C1 segment of cervical spinal cord (tissue), 14 donors: ENCODE measurements at places on chromosomes 2 and 18.

- peak; percentile 54 for DNase-seq
Measured at GRCh38 chr2:95025406-95026319, at the start of gene MAL. Gene MAL (plus strand): TSS chr2:95025708. CDS start chr2:95025793, 85 bp downstream.

DNA sequence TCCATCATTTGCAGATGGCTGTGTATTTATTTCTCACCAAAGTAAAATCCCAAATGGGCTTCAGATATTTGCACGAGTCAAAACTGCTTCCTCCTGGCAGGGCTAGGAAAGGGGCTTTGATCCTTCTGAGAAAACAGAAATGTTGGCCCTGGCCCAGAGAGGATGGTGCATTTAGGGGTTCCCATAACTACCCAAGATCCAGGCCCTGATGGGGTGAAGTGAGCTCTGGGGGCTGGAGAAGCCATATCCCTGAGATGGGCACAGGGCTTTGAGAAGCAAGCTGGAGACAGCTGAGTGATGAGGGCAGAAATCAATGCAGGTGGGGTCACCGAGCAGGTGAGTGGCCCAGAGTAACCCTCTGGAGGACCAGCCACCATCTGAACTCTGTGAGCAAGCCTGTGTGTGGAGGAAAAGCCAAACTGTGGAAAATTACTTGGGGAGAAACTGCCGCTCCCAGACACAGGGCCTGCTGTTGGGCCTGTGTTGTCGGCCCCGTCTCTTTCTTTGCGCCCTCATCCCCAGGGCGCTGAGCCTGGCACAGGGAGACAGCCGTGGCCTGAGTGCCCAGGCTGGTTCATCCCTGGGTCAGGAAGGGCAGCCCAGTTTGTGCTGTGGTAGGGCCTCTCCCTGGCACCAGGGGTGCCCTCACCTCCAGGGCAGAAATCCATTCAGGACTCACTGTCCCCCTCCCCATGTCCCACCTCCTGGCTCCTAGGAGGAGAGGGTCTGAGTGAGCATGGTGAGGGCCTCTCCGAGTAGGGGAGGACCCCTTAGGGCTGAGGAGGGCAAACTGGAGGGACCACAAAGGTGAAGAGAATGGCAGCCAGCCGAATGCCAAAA lies 167.8 kb upstream of the HAAO start:
- no peak for DNase-seq

DNA sequence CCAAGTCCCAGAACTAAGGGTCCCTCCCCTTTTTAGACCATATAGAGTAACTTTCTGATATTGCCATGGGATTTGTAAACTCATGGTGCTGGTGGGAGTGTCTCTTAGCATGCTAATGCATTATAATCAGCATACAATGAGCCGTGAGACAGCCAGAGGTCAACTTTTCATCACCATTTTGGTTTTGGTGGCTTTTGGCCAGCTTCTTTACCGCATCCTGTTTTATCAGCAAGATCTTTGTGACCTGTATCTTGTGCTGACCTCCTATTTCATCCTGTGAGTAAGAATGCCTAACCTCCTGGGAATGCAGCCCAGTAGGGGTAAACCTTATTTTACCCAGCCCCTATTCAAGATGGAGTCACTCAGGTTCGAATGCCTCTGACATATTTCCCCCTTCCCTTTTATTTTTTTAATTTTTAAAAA lies 148.2 kb downstream of the PHLPP1 start:
- DNase-seq: no peak

DNA sequence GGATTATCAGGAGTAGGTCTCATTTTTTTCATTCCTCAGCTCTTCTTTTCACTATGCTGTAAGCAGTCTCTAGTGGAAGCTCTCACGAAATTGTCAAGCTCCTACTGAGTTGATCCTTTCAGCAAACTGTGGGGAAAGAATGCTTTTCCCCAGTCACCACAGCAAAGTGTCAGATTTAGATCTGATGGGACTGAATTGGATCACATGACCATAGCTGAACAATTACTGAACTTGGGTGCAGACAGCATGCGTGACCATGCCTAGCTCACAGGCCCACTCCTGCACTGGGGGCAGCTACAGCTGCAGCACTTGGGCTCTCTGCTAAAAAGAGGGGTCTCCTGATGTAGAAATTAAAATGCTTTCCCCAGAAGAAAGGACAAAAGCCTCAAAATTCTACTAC lies 3.1 kb downstream of the ARHGAP15 start:
- DNase-seq: no peak

DNA sequence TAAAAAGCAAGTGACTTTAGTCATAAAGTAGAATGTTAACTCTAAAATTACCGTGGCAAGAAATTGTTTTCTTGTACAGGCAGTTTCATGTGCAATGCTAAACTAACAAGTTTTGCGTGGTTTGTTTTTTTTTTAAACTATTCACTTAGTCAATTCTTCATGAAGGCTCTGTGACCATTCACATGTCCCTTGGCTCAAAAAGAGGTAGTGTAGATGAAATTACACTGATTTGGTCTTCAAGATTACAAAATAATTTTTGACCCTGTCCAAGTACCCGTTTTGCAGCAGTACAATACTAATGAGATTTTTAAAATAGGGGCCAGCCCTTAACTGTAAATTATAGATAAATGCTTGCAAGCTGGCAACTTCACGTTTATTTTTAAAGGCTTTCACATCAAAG lies 1.3 kb downstream of the TMEM131 start:
- no peak for DNase-seq

DNA sequence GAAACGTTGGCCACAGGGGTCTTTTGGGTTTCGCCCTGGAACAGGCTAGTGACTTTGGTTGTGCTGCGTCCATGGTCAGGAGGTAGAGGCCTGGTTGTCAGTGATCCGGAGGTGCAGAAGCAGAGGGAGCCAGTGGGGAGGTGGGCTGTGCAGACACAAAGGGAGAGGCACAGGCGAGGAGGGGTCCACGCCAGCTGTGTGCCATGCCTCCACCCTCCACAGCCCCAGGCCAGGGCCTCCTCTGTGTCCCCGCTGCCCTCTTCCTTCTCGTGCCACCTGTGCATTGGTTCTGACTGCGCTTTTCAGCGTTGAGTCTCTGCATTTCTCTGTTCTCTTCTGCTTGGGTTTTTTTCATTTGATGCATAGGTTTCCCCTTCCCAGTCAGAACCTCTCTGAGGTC lies 121.0 kb downstream of the GBX2 start:
- DNase-seq: no peak

DNA sequence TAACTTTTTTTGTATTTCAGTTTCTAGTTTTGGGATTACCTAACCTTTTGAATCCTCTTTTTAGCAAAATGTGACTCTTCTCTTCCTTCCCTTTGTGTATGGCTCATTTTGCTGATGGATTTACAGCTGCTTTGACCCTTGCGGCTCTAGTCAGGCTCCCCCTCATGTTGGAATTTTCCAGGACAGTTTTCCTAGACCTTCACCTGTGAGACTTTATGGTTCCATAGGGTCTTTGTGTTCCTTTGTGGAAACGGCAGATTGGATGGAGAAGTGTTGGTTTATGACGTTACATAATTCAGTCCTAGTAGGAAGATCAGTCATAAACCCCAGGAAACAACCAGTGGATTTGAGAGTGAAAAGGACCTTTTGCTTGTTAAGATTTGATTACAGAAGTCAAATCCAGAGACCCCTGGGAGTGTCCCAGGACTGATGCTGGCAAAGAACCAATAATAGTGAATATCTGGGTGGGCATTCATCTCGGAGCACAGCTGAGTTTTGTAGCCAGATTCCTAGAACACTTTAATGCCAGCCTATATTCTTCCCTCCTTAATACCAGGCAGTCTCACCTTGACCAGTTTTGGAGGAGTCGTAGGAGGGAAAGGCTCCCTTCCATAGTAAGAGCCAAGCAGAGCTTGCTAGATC lies 42.7 kb downstream of the SOCS6 start:
- no peak for DNase-seq

DNA sequence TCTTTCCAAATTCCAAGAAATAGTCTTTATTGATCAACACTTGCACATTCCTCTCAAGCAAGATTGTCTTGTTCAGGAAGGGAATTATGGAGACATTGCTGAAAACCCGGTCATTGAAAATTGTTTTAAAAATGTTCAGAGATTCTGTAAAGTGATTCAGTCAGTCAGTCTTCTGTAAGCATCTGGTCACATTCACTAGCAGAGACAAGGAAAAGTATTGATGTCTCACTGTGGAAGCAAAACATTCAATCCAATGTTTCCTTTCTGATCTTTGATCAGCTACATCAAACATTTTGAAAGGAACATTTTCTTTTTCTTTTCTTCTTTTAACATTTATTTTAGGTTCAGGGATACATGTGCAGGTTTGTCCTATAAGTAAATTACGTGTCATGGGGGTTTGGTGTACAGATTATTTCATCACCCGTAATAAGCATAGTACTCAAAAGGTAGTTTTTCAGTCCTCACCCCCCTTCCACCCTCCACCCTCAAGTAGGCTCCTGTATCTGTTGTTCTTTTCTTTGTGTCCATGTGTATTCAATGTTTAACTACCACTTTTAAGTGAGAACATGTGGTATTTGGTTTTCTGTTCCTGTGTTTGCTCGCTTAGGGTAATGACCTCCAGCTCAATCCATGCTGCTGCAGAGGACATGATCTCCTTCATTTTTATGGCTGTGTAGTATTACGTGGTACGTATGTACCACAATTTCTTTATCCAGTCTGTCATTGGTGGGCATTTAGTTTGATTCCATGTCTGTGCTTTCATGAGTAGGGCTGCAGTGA lies 61.2 kb downstream of the CTNNA2 start:
- no peak for DNase-seq

DNA sequence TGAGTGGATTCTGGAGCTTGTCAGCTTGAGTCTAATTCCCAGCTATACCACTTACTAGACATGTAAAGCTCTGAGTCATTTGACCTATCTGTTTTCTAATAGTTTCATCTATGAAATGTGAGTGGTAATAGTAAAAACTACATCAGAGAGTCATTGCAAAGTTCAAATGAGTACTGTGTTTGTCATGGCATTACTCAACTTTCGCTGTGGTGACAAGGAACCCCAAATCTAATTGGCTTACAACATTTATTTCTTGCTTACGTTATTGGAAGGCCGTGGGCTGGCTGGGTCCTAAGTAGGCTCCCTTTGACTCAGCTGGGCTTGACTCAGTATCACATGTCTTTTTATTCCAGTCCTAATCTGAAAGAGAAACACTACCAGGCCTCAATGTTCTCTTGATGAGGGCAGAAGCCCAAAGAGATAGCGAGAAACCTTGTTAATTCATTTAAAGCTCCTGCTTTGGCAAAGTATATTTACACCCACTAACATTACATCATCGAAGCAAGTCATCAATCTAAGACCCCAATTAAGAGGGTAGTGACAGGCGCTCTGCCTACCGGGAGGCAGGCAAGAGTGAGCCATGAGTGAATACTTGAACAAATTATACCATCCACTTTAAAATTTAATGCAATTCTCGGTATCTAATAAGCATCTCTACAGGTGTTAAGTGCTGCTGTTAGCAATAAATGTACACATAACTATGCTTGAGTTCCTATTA lies 431.8 kb upstream of the SPHKAP start:
- DNase-seq: no peak

- peak; percentile 68 for DNase-seq
Measured at GRCh38 chr2:95026471-95027368, 1.2 kb downstream of the MAL start.

- DNase-seq: no peak
Measured at GRCh38 chr2:178553047-178553446, 72.8 kb downstream of the PLEKHA3 start.

DNA sequence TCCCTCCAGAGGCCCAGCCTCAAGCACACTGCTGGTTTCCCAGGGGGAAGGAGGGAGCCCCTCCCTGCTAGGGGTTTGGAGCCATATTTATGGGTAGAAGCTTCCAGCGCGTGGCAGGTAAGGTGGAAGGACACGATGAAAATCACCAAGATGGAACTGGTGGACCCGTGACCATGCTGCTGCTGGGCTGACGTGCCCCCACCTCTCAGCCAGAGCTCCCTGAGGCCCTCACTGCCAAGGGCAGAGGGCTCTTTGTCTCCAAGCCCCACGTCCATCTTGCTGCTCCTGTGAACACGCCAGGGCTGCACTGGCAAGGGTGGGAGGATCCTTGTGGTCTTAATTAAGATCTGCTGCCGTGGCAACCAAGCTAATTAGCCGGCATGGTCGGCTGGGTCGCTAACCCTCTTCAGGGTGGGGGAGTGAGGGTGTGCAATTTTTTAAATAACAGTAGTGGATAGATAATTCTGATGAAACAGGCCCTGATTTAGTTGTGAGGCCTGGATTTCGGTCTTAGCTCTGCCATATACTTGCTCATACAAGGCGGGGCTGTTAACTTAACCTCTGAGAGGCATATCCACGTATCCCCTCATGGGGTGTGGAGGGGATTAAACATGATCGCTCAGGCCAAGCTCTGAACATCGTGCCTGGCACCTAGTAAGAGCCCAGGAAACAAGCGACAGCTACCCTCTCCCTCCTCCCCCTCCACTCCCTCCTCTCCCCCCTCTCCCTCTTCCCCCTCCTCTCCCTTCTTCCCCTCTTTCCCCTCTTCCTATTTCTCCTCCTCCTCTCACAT lies 232.8 kb downstream of the CELF4 start:
- DNase-seq: no peak

DNA sequence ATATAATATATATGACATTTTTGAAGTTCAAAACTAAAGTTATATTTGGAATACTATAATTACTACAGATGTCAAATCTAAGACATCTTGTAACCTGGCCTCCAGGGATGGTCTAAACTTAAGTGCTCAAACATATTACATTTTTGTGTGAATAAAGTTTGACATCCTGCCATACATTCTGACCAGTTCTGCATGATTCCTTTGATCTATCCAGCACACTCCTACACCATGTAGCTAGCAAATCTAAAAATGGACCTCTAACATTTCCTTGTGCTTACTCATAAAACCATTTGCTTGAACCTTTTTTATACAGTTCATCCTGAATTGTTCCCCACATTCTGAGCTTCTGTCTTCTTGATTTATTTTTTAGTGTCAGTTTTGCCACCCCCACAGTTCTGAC lies 294.3 kb upstream of the ZNF804A start:
- DNase-seq: no peak

DNA sequence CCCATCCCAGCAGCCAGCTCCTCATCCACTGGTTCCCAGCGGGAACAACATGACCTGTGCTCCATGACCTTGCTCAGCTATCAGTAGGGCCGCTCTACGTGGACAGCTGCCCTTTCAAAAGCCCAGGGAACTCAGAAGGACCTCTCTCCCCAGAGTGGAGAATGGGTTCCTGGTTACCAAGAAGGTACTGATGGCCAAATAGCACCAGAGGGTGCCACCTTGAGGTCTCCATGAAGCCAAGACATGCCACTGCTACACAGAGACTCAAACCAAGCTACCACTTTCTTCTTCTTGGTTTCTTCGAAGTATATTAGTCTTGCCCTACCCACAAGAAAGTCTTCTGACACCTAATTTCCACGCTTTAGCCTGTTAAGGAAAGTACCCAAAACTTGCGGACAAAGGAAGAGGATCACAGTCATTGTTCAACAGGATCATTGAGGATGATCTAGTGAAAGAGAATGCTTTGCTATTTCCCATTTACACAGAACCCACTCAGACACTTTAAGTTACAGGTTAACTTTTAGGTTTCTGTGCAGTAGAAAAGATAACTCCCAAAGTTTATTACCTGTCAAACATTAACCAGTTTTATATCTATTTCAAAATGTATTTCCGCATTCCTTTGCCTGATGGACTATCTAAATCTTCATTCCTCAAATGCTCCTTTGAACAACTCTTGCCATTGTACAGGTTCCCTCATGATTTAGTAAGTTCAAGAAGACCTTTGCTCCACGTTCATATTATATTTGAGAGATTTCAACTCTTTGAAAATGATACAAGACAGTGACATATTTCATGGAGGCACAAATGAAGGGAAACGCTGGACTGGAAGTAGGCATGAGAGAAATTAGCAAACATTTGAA lies 102.2 kb downstream of the ALPK2 start:
- DNase-seq: no peak
